ENCODE measurements at places on chromosomes 6 and 20.

DNA sequence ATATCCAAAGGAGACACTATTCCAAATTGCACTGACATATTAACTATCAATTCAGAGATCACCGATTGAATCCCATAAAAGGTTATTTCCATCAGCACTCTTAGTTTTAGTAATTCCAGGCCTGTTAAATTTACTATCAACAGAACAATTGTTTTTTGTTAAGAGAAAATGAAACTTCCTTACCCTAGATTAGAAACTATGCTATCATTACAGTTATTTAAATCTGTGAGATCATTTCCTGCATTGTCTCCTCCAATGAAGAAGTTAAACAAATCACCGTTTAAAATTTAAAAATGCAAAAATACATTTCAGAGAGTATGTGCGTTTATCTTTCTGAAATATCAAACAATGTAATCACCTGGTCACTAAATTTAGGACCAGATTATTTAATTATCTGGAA, 57.5 kb downstream of the HIVEP2 start:
- ATAC-seq: no peak

GRCh38 chr20:34420146-34420545, 57.1 kb downstream of the ITCH start:
- ATAC-seq: no peak

GRCh38 chr6:120303527-120303926, 954.0 kb upstream of the MAN1A1 start:
- ATAC-seq: no peak

DNA sequence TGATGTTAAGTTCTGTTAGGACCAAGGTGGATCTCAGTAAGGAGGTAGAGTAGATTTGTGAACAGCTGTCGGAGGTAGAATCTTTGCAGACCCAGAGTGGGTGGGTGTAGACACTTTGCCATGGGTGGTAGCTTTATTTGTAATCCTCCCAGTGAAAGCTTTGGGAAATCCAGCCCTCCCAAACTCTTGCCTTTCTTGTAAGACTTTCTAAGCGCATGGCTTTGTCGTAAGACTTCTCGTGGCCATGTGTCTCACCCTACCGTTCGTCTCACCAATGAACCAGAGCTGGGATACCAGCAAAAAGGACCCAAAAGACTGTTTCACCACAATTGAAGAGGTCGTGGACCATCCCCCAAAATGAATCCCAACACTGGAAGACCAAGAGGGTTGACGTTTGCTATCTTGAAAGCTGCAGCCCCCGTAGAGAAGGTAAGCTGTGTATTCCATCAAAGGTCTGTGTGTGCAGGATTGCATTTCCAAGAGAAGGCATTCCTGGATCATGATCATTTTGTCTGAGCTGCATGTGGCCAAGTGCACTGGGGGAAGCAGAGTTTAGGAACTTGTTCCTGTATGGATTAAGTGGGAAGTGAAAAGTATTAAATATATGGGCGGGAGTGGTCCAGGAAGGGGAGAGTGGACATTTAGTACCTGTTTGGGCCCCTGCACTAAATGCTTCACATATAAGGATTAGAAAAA, 5.8 kb upstream of the TMEM14A start:
- no peak for ATAC-seq

DNA sequence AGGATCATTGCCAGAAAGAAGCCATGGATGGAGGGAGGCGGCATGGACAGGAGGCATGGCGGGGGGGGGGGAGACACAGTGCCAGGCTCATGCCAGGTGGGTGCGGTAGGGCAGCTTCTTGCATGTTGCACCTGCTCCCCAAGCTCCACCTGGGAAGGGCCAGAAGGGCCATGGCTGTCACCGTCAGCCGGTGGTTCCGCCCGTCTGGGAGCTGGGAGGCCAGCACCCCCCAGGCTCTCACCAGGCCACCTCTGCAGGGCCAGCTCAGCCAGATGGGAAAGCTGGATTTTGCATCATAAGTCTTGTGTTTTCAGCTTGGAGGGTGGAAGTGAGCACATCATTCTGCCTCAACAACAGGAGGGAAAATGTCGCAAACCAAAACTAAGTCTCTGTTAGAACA, 404.7 kb downstream of the TAF4 start:
- no peak for ATAC-seq

Measured in SK-N-SH treated with all-trans-retinoic acid at 6 μM for 48 hours (cell line).